Stimulated activated naive CD8-positive, alpha-beta T cell treated with anti-CD3 and anti-CD28 coated beads, Interleukin-15, Interleukin-2, amounts not matched to agents 100 U/mL and 50 U/mL, for 24 hours (primary cell): ENCODE measurements at places on chromosomes 2 and 18.

- no peak for DNase-seq
These were observed 107.2 kb downstream of the GALNT1 start for GRCh38 chr18:35688757-35689156.

DNA sequence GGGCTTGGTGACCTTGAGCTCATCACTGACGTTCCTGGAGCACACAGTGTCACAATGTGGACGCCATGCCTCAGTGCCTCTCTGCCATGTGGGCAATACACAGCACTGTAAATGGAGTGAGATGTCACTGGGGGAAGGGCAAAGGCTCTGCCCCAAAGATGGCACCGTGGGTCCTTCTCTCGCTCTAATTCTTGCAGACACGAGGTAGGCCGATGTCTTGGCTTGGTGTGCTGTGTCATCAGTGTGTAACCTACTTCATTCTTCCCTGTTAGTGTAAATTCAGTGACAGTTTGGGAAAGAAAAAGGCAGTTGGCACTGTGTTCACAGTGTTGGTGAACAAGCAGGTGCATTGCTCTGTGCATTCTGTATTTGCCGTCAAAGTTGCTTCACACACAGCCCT is 309.3 kb upstream of the MYT1L start:
- DNase-seq, result no peak

- DNase-seq, result no peak
These were observed 17.9 kb downstream of the PCARE start for GRCh38 chr2:29056452-29056851.

DNA sequence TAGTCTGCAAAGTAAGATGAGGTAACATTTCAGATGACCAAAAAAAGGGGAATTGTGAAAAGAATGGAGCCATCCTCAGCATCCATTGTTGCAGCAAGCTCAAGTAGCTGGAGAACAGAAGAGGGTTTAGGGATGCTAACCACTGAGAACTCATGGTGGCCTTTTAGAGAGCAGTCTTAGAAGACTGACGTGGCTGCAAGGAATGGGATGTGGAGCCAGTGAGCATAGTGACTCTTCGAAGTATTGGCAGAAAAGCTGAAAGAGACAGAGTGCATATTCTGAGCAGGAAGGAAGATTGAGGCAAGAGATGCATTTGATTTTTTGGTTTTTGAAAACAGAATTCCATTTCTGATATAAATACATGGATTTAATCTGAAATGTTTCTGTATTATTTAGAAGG is 151.2 kb downstream of the UBE2E3 start:
- no peak for DNase-seq

DNA sequence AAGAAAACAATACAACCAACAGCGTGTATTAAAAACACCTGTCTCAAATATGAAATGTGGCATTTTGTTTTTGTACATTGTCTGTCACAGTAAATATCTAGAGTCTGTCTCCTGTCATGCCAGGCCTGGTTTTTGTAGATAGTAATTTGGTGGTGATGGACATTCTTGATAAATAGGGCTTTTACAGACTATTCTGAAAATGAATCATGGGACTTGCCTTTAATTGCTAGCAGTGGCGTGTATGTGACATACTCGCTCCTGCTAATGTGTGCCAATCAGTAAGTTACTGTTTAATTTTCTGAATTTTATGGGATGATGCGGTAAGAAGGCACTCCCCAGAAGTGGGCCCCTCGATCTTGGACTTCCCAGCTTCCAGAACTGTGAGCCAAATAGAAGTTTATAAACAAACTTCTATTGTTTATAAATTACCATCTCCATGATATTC is 83.7 kb downstream of the TANC1 start:
- no peak for DNase-seq

GRCh38 chr2:9736021-9736420 is 105.2 kb upstream of the YWHAQ start:
- DNase-seq, result no peak

DNA sequence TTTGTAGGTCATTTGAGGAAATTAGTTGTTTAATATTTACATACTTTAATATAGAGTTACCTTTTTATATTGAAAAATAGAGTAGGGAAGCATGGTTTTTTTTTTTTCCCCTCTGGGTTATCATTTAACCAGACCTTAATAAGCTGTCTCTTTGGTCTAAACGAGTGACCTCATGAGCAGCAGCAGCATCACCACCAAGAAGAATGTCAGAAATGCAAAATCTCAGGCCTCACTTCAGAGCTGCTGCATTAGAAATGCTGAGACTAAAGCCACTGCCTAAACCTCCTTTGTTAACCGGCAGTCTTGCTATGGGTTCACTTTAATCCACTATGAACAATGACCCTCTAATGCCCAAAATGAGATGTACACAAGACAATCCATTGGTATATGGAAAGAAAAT is 733.7 kb upstream of the FAM98A start:
- DNase-seq, result no peak

GRCh38 chr2:289362-290089 is 1.6 kb upstream of the ALKAL2 start:
- no peak for DNase-seq

DNA sequence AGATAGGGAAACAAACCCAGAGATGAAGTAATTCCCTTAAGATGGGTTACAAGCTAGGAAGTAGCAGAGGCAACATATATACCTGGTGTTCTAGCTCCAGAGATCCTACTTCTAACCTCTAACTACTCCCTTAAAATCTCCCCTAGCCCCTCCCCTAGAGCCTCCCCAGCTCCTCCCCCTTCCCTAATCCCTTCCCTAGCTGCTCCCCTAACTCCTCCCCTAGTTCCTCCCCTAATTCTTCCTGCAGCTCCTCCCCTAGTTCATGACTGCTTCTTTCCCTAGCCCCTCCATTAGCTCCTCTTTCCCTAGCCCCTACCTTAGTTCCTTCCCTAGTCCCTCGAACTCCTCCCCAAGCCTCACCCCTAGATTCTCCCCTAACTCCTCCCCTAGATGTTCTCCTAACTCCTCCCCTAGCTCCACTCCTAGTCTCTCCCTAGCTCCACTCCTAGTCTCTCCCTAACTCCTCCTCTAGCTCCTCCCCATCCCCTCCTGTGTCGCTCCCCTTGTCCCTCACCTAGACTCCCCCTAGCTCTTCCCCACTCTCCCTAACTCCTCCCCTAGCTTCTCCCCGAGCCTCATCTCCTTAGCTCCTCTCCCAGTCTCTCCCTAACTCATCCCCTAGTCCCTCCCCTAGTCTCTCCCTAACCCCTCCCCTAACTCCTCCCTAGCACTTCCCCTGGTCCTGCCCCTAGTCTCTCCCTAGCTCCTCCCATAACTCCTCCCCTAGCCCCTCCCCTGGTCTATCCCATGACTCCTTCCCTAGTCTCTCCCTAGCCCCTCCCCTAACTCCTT is 108.9 kb downstream of the CD226 start:
- DNase-seq, result peak; percentile 14

GRCh38 chr2:109473616-109474318 is 140.0 kb downstream of the SEPTIN10 start:
- DNase-seq, result no peak

- DNase-seq, result no peak
These were observed 416.1 kb downstream of the RNF144A start for GRCh38 chr2:7333189-7333765.

DNA sequence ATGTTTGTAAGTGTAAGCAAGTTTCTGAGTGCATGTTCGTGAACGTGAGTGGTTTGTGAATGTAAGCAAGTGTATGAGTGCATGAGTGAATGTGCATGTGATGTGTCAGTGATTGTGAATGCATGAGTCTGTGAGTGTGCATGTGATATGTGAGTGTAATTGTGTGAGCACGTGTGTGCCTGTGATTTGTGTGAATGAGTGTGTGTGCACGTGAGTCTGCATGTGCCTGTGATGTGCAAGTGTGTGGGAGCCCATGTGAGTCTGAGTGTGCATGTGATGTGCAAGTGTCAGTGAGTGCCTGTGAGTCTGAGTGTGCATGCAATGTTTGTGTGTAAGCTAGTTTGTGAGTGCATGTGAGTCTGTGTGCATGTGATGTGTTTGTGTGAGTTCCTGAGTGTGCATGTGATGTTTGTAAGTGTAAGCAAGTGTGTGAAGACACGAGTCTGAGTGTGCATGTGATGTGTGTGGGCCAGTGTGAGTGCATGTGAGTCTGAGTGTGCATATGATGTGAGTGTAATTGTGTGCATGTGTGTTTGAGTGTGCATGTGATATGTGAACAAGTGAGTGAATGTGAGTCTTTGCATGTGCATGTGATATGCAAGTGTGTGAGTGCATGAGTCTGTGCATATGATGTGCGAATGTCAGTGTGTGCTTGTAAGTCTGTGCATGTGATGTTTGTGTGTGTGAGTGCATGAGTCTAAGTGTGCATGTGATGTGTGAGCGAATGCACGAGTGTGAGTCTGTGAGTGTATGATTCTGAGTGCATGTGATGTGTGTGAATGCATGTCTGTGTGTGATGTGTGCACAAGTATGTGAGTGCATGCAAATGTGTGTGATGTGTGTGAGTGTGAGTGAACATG is 45.1 kb downstream of the COPS8 start:
- no peak for DNase-seq

DNA sequence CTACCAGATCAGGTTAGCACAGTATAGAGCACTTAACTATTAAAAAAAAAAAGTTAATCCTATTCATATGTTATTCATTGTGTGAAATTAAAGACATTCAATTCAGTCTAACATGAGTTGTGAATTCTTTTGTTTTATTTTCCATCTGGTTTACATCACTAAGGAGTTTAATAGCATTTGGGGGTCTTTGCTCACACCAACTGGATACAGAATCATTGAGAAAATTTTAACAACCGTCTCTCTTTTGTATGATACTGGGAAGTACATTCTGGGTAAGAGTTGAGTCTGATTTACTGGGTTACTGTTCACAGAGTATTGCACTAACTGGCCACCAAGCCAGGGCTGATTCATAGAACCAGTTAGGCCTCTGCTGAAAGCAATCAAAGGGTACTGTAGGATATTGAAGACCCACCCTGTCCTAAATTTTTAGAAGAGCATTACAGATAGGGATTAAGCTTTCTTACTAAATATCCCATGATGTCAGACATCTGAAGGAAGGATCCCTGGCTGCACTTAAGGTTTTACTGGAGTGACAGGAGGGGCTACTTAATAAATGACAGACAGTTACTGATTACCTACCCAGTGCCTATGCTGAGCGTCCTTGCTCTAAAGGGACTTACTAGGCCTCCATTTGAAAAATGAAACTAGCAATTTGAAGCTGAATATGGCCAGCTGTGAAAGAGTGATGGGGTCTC is 387.9 kb downstream of the SETBP1 start:
- DNase-seq, result no peak

GRCh38 chr2:234967870-234968208 is 16.0 kb downstream of the SH3BP4 start:
- DNase-seq, result no peak

GRCh38 chr18:24741965-24742724 is 281.7 kb downstream of the HRH4 start:
- no peak for DNase-seq

GRCh38 chr18:8868276-8868675 is 162.9 kb downstream of the MTCL1 start:
- DNase-seq, result no peak

DNA sequence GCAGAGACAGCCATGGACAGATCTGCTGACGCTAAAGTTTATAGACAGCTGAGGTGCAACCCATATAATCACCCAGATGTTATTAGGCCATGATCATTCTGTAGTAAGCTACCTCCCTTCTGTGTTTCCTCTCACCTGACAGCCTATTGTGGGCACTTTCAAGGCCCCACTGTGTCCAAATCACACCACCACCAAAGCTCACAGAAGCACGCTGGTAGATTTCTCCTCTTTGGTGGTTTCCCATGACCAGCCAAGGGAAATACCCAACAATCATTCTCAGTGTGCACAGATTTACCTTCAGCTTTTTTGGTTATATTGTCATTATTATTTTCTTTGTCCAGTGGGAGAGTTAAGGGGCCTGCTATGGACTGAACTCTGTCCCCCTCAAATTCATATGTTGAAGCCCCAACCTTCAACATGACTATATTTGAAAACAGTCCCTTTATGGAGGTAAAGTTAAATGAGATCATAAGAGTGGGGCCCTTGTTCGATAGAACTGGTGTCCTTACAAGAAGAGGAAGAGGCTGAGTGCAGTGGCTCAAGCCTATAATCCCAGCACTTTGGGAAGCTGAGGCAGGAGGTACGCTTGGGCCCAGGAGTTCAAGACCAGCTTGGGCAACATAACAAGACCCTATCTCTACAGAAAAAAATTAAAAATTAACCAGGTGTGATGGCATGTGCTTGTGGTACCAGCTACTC is 74.0 kb upstream of the MSH6 start:
- no peak for DNase-seq

DNA sequence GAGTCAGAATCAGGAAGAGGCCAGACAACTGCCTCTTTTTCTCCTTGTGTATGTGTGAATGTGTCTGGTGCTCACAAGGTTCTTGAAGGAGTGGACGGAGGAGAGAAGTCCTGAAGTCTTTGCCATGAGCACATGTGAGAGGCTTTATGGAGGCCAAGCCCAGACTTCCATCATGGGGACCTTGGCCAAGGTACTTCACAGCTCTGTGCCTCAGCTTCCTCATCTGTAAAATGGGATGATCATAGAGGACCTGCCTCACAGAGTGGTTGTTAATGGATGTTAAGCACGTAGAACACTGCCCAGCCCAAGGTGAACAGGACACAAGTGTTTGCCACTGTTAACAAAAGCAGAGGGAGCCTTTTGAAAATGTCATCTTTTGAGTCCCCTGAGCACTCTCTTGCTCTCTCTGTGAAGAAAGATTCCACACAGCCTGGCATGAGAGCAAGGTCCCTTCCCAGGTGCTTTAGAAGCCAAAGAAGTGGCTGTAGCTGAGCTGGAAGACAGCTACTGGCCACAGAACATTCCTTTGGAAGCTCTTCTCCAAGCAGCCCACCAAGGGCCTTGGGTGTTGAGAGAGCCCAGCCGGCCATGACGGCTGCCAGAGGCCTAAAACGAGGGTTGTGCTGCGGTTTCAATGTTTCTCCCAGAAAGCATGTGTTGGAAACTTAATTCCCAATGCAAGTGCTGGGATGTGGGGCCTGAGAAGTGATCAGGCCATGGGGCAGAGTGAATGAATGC is 41.8 kb upstream of the ASPRV1 start:
- no peak for DNase-seq

GRCh38 chr2:144683107-144683753 is 163.3 kb upstream of the ZEB2 start:
- DNase-seq, result no peak

DNA sequence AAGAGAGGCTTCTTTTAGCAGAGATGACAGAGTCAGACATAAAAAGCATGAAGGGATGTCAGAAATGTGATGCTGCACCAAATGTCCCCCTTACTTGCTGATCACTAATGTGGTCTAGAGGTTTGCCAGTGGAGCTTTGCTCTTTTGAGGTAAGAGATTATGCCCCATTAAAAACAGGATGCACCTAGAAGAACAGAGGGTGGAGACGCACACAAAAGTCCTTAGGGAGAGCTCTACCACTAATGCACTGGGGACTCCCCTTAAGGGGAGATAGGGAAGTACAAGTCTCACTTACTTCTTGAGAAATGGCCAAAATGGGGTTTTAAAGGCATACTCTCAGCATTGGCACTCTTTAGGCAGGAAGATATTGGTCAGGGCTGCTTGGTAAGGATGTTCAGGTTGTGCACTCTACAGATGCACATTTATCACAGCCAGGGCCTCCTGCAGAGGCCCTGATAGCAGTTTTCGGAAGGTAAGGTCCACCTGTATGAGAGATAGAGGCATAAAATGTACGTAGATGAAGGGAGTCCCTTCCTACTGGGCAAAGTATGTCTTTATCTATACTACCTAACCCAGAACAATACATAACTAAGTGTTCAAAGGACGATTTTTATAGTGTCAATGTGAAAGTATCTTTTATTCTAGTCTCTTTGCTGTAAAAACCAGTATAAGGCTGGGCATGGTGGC is 17.0 kb upstream of the SCYGR1 start:
- DNase-seq, result no peak
